Activated CD4-positive, alpha-beta T cell treated with anti-CD3 and anti-CD28 coated beads, Interleukin-2, amount 50 U/mL, for 48 hours (primary cell): ENCODE measurements at places on chromosomes 5 and 9.
A peak's percentile ranks its signal among the peaks of the same experiment; 100 is the strongest.

DNA sequence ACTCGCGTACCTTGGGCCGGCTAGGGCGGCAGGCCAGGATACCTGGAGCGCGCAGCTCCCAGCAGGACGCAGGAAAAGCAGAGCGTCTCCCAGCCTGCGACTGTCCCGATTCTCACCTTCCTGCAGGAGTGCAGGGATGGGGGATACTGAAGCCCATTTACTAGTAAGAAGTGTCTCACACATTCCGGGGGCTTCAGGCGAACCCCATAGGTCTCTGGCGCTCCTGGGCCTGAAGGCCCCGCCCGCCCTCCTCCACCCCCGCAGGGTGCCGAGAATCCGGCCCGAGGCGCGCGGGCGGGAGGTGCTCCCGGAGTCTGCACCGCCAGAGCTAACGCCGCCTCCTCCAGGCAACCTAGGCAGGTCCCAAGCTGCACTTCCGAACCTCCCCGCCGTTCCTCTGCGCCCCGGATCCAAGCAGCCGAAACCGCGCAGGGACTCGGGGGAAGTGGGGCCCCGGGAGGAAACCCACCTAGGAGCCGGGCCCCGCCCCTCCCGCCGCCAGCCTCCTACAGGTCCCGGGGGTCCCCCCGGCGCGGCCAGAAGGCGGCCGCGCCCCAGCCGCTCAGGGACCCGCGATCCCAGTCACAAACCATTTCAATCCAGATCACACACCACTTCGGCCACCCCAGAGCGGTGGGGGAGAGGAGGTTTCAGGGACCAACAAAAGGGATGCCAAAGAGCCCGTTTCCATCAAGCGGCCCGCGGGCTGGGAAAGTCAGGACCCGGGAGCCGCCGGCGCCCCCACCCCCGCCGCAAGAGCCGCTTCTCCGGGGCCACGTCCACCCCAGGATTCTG lies 1.2 kb downstream of the ROR2 start:
- DNase-seq = peak; percentile 45

DNA sequence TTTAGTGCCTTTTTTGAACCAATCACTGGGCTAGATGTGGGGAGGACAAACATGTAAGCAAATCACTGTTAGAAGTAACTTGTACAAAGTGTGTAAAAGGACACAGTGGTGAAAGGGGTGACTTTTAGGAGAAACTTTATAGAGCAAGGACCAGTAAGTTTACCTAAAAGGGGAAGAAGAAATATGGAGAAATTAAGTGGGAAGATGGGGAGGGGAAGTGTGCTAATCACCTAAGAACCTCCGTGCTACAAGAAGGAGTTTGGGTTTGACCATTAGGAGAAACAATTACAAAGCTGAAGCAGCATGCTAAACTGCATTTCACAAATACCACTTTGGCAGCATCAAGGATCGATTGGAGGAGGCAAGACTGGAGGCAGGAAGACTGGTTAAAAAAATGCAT lies 17.3 kb downstream of the ITGA1 start:
- DNase-seq = no peak

GRCh38 chr5:74288448-74289108 lies 351.9 kb downstream of the ENC1 start:
- no peak for DNase-seq

GRCh38 chr5:74630453-74631066 lies 10.0 kb downstream of the ENC1 start:
- DNase-seq = no peak

DNA sequence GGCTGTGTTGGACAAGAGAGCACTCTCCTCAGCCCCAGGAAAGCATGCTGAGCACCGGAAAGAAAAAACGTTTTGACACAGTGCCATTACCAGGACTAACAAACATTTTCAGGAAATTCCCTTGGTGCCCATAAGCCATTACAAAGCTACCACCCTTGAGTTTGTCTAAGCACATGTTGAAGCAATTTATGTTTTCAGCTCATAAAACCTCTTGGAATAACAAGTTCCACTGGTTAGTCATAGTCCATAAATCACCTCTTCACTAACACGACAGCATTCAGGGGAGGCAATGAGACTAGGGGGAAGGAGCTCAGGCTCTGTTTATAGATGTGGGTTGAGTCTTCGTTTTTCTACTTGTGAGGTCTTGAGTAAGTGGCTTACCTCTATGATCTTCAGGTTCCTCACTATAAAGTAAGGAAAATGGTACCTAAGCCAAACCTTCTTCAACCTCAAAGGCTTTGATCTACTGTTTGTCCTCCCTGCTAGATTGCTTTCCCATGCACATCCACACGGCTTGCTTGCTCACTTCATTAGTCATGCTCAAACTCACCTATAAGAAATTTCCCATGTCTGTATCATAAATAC lies 65.4 kb downstream of the DRD1 start:
- no peak for DNase-seq

DNA sequence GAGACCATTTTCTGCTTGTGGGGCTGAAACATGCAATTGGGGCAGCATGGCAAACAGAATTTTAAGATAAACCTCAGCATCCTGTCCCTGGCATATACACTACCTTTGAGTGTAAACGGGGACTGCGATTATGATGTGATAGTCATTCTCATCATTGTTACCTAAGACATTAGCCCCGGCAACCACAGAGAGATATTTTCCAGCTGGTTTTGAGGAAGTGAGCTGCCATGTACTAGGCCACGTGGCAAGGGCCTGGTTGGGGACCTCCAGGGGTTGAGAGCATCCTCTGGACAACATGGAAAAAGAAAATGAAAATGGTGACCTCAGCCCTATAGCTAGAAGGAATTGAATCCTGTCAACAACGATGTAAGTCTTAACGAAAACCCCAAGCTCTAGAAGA lies 623.6 kb upstream of the CDH18 start:
- no peak for DNase-seq

DNA sequence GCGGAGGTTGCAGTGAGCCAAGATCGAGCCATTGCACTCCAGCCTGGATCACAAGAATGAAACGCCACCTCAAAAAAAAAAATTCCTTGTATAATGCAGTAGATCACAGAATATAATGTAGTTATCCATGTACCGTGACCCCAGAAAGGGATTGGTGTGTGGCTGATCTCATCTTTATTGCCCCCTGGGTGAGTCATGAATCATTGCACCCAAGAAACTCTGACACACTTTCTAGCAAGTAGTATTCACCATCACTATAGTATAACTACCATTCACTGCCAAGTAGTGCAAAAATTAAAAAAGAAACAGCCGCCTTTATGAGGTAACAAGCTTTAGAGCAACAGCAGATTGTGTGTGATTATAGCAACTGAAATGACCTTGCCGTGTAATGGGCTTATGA lies 23.7 kb upstream of the ANKH start:
- DNase-seq = no peak

DNA sequence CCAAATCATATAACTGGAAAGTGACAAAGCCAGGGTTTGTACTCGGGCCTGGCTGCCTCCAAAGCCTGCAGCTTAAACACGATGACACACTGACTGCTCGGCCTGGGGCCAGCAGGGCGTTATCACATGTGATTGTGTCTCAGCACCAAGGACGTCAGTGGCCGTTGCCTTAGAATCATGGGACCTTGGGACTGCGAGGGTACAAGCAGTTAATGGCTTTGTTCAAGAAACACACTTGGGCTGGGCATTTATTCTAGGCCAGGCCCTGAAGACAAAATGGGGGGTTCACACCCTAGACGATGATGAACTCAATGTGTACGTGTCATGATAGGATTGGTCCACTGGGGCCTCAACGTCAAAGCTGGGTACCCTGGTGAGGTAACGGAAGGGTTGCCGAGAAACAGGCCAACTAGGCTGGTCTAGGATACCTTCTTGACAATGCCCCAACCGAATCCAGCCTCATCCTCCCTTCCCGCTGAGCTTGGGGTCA lies 13.0 kb downstream of the SH3PXD2B start:
- DNase-seq = no peak

- DNase-seq = peak; percentile 72
Observed at GRCh38 chr9:33225319-33226147, 14.4 kb upstream of the SPINK4 start.

- no peak for DNase-seq
Observed at GRCh38 chr5:6759401-6759800, 46.2 kb downstream of the TENT4A start.

GRCh38 chr5:127206320-127207113 lies 84.1 kb upstream of the MEGF10 start:
- no peak for DNase-seq

- no peak for DNase-seq
Observed at GRCh38 chr9:84471816-84472215, 131.3 kb upstream of the SLC28A3 start.

DNA sequence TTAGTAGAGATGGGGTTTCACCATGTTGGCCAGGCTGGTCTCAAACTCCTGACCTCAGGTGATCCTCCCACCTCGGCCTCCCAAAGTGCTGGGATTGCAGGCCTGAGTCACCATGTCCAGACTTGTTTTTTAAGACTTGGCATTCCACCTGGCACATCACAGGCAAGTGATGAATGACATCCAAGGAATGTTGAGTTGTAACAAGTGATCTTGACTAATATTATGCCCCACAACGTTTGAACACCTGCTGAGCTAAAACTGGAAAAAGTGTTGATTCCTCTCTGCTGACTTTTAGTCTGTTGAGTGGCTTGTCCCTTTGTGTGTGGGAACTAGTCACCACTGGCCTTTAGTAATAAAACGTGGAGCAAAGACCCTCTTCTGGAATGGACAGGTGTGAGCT lies 54.6 kb downstream of the SUB1 start:
- no peak for DNase-seq

GRCh38 chr5:43711496-43711895 lies 108.5 kb downstream of the NNT start:
- no peak for DNase-seq

GRCh38 chr5:151125421-151125820 lies 32.2 kb downstream of the ANXA6 start:
- no peak for DNase-seq

- no peak for DNase-seq
Observed at GRCh38 chr5:94473936-94474335, 144.5 kb downstream of the KIAA0825 start.

- DNase-seq = no peak
Observed at GRCh38 chr9:88326936-88327335, 61.3 kb upstream of the SPIN1 start.

DNA sequence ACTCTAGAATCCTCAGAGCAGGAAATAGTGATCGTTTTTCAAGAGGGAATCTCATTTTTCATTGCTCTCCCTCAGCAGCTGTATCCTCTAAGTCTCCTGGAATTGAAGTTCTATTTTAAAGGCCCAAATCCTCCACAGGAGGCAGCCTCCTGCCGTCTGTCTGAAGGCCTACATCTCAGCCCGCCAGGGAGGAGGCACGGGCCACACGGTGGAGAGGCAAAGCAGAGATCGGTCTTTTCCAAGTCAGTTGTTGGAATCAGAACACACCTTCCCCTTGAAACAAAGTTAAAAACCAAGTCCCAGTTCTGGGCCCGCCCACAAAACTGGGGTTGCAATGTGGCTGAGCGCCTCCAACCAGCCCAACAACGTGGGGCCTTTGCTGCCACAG lies 68.7 kb downstream of the RAPGEF1 start:
- DNase-seq = no peak

DNA sequence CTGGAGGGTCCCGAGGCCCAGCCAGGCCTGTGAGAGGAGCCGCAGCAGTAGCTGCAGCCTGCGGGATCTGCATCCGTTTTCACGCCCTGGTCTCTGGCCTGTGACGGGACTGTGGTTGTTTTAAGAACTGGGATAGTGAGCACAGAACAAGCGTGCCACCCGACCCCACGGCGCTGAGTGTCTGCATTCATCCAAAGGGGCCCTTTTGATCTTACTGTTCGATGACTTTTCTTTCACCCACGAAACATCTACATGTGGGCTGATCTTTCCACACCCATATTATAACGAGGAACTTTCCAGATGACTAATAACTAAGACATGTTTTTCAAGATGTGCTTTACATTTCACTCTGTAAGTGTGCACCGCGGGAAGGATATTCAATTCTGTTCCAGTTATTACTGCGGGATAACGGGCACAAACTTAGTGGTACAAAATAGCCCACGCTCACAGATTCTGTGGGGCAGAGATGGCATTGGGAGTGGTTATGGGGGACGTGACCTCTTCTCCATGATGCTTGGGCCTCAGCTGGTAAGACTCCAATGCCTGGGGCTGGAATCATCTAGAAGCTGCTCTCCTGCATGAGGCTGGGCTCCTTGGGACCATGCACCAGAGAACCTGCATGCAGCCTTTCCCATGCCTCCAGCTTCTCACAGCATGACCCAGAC lies 165.0 kb downstream of the SYK start:
- peak; percentile 68 for DNase-seq

GRCh38 chr5:138148811-138149210 lies 9.6 kb upstream of the NME5 start:
- no peak for DNase-seq

DNA sequence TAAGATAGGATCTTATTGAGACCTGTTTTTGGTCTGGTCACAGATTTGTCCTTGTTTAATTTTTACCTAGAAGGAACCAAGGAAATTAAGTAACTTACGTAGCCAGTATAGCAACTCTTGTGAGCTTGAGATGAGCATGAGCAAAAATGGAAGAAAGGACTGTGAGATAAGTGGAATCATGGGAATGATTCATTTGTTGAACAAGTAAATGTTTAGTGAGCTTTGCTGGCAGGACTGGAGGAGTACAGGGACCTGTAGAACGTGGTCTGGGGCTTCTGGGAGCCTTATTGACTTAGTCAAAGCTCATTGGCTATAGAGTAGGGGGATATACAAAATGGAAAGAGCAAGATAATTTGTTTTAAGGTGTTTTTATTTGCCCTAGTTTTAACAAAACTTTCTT lies 3.0 kb downstream of the RAD23B start:
- DNase-seq = no peak

- no peak for DNase-seq
Observed at GRCh38 chr9:70868661-70869652, 252.5 kb downstream of the TRPM3 start.

- DNase-seq = no peak
Observed at GRCh38 chr5:96952118-96952750, 16.4 kb downstream of the LNPEP start.

- no peak for DNase-seq
Observed at GRCh38 chr5:61000887-61001286, 55.9 kb downstream of the NDUFAF2 start.

DNA sequence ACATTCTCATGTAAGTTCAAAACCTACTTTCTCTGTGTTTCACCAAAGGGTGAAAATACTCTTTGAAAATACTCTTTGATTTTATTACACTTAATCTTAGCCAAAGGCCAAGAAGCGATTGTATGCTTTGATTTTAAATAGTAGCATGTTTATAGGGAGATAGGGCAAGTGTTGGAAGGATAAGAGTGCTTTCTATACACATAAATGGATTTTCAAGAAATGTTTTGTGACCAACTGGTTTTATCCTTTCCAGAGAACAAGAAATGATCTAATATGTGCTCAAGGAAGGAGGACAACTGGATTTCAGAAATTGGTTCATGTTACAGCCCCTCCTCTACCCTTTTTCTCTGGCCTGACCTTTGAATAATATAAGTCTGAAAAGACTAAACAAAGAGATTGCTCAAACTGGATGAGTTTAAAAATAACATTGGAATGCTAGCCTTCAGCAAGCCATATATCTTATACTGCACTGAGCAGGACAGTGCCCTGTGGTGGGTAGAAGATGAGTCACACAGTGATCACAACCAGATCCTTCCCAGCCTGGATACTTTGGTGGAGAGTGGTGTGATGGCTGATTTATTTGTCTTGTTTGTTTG lies 13.1 kb downstream of the PALM2AKAP2 start:
- no peak for DNase-seq
